ENCODE measurements at places on chromosomes 1 and 21.

GRCh38 chr1:22118291-22118992 lies 24.5 kb downstream of the WNT4 start:
- no peaks in the 10 kb centered on the region for H3K27me3 ChIP-seq
- H3K4me3 ChIP-seq = no peak overlapping the region
- H3K36me3 ChIP-seq = peaks cover 3% of the 10 kb centered on the region
- no peak for DNase-seq
- peak overlapping the region; percentile 37 for H3K27ac ChIP-seq

DNA sequence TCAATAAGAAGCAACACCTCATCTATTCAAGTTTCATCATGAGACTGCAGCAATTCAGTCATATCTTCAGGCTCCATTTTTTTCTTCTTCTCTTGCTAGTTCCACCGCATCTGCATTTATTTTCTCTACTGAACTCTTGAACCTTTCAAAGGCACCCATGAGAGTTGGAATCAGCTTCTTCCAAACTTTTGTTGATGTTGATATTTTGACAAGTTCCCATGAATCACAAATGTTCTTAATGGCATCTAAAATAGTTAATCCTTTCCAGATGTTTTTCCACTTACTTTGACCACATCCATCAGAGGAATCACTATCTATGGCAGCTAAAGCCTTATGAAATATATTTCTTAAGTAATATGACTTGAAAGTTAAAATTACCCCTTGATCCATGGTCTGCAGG lies 434.3 kb downstream of the GPATCH2 start:
- H3K27me3 ChIP-seq = no peaks in the 10 kb centered on the region
- DNase-seq = no peak
- H3K4me1 ChIP-seq = no peaks in the 10 kb centered on the region
- H3K36me3 ChIP-seq = no peaks in the 10 kb centered on the region

DNA sequence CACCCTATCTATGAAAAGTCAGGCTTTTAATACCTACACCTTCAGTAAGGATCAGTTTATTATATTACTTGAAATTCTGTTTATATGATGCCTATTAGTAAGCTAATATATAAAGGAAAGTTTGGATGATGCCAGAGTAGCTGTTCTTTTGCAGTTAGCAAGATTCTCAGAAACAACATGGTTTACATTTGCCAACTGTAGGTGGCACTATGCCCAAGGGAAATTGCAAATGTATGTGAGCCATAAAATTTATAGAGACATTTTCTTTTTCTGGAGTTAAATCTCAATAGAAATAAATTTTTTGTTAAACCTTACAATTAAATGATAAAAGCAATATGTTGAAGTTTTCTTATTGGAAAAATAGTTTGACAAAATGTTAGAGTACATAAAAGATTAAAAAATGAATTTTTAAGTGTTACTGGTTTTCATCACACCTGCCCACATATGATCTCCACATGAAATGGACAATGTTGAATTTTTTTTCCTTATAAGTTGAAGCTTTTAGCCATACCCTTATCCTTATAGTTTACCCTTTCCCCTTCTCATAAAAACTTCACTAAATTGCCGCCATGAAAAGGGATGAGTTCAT lies 32.1 kb upstream of the EPHX4 start:
- H3K4me3 ChIP-seq = no peak overlapping the region
- no peak overlapping the region for H3K27ac ChIP-seq
- no peaks in the 10 kb centered on the region for H3K27me3 ChIP-seq
- no peaks in the 10 kb centered on the region for H3K4me1 ChIP-seq
- H3K36me3 ChIP-seq = no peaks in the 10 kb centered on the region

- H3K27me3 ChIP-seq = no peaks in the 10 kb centered on the region
- H3K27ac ChIP-seq = no peak overlapping the region
- no peaks in the 10 kb centered on the region for H3K4me1 ChIP-seq
- no peak overlapping the region for H3K4me3 ChIP-seq
- H3K36me3 ChIP-seq = no peaks in the 10 kb centered on the region
Observed at GRCh38 chr1:46405724-46406123, 11.6 kb downstream of the FAAH start.

DNA sequence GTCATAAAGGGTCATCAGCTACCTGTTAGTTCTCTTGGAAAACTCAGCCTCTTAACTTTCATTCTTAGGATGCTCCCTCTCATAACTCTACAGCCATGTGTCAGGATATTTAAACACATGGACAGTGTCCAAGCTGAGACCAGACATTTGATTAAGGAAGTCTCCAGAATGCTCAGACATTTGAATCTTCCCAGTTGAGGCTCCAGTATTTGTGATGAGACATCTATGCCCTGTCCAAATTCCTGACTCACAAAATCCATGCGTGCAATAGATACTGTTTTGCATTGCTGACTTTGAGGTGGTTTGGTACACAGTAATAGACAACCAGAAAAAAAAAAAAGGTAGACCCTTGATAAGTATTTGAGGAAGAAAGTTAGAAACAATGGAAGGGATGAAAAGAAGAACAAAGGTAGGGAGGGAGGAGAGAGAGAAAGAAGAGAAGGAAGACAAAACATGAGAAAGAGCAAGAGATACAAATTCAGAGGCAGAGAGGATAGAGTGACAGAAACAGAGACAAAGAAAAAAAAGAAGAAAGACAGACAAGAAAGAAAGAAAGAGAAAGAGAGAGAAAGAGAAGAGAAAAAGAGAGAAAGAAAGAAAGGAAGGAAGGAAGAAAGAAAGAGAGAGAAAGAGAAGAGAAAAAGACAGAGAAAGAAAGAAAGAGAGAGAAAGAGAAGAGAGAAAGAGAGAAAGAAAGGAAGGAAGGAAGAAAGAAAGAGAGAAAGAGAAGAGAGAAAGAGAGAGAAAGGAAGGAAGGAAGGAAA lies 275.5 kb upstream of the PRMT6 start:
- H3K27me3 ChIP-seq = no peaks in the 10 kb centered on the region
- H3K27ac ChIP-seq = no peak overlapping the region
- no peaks in the 10 kb centered on the region for H3K4me1 ChIP-seq
- H3K36me3 ChIP-seq = no peaks in the 10 kb centered on the region
- H3K4me3 ChIP-seq = no peak overlapping the region
- DNase-seq = no peak

DNA sequence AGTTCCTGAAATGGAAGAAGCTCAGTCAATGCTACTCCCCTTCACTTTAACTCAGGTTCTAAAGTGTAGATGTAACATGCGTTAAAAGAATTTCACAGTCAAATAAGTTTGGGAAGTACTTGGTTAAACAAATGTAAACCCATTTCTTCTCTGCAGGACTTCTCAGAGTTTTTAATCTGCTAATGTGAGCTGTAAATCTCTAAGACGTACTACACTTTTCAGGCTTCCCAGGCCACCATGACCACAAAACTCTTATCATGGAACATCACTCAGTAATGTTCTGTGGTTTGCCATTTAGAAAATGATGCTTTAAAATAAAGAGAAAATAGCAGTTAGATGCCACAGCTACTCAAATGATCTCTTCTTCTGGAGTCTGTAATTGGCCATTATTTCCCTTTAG lies 104.3 kb downstream of the HHIPL2 start:
- H3K36me3 ChIP-seq = no peaks in the 10 kb centered on the region
- peaks cover 10% of the 10 kb centered on the region for H3K4me1 ChIP-seq
- no peak overlapping the region for H3K27ac ChIP-seq

GRCh38 chr1:11447903-11448302 lies 31.1 kb upstream of the DISP3 start:
- no peaks in the 10 kb centered on the region for H3K36me3 ChIP-seq
- H3K4me1 ChIP-seq = no peaks in the 10 kb centered on the region
- no peaks in the 10 kb centered on the region for H3K27me3 ChIP-seq
- H3K4me3 ChIP-seq = no peak overlapping the region

GRCh38 chr1:116375887-116376728 lies 3.1 kb downstream of the ATP1A1 start:
- DNase-seq = peak; percentile 86
- peak overlapping the region; percentile 92 for H3K4me3 ChIP-seq
- H3K36me3 ChIP-seq = peaks cover 28% of the 10 kb centered on the region
- H3K4me1 ChIP-seq = peaks cover 55% of the 10 kb centered on the region

DNA sequence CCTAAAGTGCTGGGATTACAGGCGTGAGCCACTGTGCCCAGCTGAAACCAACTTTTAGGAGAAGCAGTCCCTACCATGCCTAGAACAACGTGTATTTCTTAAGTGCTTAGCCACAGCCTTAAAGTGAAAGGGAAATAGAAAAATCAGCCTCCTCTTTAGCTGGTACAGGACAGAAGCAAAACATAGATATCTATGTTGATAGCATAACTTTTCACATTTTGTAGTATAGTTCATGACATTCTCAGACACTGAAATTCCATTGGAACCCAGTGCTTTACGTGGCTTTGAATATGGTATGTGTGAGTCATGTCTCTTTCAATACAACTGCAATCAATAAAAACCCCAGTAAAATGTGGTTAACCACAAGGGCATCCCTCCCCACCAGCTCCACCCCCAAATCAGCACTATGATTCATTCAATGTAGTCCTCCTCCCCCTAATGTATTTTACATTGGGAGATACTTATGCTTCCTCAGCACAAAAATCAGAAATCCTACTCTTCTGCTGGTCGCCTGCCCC lies 32.1 kb downstream of the TGFB2 start:
- peaks cover 61% of the 10 kb centered on the region for H3K27me3 ChIP-seq
- H3K36me3 ChIP-seq = no peaks in the 10 kb centered on the region
- H3K4me1 ChIP-seq = peaks cover 16% of the 10 kb centered on the region
- no peak overlapping the region for H3K4me3 ChIP-seq
- peak; percentile 84 for DNase-seq

GRCh38 chr1:62362926-62363325 lies 43.7 kb upstream of the KANK4 start:
- H3K4me1 ChIP-seq = peaks cover 3% of the 10 kb centered on the region
- H3K4me3 ChIP-seq = no peak overlapping the region
- peaks cover 2% of the 10 kb centered on the region for H3K27me3 ChIP-seq
- DNase-seq = no peak

DNA sequence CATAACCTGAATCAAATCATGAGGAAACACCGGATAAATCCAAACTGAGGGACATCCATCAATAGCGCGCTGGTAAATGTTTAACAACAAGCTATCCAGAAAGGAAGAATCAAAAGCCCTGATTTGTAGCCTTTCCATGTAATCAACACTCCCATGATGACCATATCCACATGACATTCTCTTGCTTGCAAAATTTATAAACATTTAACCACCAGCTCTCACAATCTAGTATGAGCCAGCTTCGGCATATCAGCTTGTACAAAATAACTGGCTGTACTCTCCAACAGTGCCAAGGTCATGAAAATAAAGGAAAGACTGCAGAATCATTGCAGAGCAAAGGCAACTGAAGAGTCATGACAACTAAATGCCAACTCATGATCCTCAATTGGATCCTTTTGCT lies 15.7 kb downstream of the HSD11B1 start:
- no peak overlapping the region for H3K4me3 ChIP-seq
- H3K27me3 ChIP-seq = no peaks in the 10 kb centered on the region
- no peak overlapping the region for H3K27ac ChIP-seq
- peaks cover 8% of the 10 kb centered on the region for H3K36me3 ChIP-seq

GRCh38 chr1:152479792-152480595 lies 30.6 kb upstream of the LCE5A start:
- H3K4me1 ChIP-seq = peaks cover 6% of the 10 kb centered on the region
- H3K27me3 ChIP-seq = no peaks in the 10 kb centered on the region
- H3K36me3 ChIP-seq = peaks cover 1% of the 10 kb centered on the region
- no peak overlapping the region for H3K4me3 ChIP-seq
- H3K27ac ChIP-seq = no peak overlapping the region

DNA sequence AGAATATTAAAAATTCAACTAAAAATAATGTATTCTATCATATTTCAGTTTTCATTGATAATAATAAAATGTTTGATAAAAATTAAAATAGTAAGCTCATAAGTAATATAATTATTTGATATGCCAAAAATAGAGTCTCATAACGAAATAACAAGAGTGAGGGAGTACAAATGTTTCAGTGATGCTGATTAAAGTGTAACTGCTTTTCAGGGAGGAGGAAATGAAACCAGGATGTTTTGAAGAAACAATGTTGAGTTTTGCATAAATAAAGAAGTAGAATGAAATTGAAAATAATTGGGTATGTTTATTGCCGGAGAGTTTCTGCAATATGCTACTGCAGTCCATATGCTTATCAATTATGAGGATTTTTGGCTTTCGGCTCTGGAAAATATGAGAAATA lies 1159.8 kb upstream of the ADGRL2 start:
- H3K27ac ChIP-seq = no peak overlapping the region
- H3K36me3 ChIP-seq = no peaks in the 10 kb centered on the region

DNA sequence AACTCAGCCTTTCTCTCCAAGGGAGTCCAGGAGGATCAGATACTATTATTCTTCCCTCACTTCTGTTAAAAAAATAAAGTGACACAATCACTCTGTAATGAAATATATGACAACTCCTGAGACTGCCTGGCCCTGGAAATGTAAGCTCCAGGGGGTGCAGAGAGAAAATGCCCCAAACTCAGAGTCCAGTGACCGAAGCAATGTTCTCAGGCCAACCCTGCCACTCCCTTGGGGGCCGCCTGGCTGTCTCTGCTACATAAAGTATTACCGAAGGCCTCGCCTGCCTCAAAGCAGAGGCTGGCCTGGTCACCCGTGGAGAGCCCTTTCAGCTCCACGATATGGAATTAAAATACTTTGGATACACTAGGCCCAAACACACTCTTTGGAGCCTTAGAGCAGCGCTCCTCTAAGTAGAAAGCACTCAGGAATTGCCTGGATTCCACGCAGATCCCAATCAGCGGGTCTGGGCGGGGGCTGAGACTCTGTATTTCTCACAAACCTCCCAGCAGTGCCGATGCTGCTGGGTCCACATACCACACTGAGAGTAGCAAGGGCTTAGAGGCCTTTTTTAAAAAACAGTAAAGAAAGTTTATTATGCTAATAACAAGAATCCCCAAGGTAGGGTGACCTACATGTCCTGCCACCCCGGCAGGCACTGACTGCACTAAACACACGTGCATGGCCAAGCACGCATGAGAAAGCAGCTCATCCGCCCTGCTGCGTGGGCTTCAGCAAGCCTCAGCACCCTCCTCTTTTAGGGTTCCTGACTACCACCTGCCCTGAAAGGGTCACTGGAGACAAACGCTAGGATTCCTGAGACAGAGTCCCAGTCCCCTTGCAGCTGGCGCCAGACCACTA lies 31.1 kb downstream of the TMCO4 start:
- H3K36me3 ChIP-seq = peaks cover 8% of the 10 kb centered on the region
- no peak for DNase-seq
- no peak overlapping the region for H3K27ac ChIP-seq
- H3K4me3 ChIP-seq = no peak overlapping the region
- H3K4me1 ChIP-seq = peaks cover 16% of the 10 kb centered on the region

Data from activated naive CD4-positive, alpha-beta T cell treated with anti-CD3 and anti-CD28 coated beads for 36 hours (primary cell).